ENCODE measurements at places on chromosomes 5 and 9. TPM values are rescaled to one million over a fixed set of nuclear protein-coding genes. Genes with fewer than 3 reads are reported as not detected.

HEMGN gene
- total RNA-seq: not detected

GRCh38 chr5:64834611-64835010, 65.9 kb downstream of the CWC27 start:
- peaks cover 4% of the 10 kb centered on the region for H3K4me1 ChIP-seq
- no peaks in the 10 kb centered on the region for H3K27me3 ChIP-seq
- H3K27ac ChIP-seq: peak overlapping the region; percentile 3
- H3K4me3 ChIP-seq: no peak overlapping the region
- no peaks in the 10 kb centered on the region for H3K36me3 ChIP-seq

DNA sequence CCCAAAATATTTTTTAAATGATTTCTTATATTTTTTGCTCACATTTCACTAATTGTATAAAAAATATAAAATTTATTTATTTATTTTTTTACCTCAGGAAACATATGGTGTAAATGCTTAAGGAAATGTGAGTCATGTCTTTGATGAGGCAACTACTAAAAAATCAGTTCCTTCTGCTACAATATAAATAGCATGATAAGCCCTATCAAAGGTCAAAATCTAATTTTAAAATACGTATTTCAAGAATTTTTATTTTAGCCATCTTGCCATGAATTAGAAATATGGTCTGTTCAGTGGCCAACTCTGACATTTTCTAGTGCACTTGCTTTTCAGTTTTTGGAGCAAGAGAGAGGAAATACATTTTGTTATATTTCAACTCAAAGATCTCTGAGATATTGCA, 50.5 kb downstream of the PDE4D start:
- no peaks in the 10 kb centered on the region for H3K4me1 ChIP-seq
- no peak for DNase-seq
- no peak overlapping the region for H3K27ac ChIP-seq
- H3K27me3 ChIP-seq: no peaks in the 10 kb centered on the region
- no peak overlapping the region for H3K4me3 ChIP-seq

GRCh38 chr5:36587354-36587753, 19.1 kb upstream of the SLC1A3 start:
- no peak for DNase-seq
- H3K4me3 ChIP-seq: no peak overlapping the region
- no peaks in the 10 kb centered on the region for H3K27me3 ChIP-seq
- no peak overlapping the region for H3K27ac ChIP-seq

- H3K4me1 ChIP-seq: no peaks in the 10 kb centered on the region
- no peak overlapping the region for H3K4me3 ChIP-seq
- H3K36me3 ChIP-seq: no peaks in the 10 kb centered on the region
- H3K27me3 ChIP-seq: no peaks in the 10 kb centered on the region
Observed at GRCh38 chr5:65324226-65324625, 157.5 kb downstream of the ADAMTS6 start.

DNA sequence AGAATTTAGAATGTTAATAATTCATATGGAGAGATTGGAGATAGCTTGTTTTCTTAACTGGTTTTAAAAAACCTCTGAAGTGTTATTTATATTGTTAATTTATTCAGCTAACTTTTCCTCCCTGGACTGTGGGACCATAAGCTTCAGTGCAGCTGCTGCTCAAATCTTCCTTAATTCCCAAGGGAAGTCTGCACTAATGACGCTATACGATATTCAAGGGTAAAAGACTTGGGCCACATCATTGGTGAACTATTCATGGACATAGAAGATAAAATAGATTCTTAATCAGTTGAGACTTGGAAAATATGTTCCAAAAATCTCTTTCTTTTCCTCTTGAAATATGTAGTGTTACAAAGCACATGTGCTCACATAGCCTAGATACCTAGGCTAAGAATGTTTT, 31.1 kb upstream of the GAS1 start:
- no peak overlapping the region for H3K4me3 ChIP-seq
- no peaks in the 10 kb centered on the region for H3K36me3 ChIP-seq
- H3K4me1 ChIP-seq: no peaks in the 10 kb centered on the region
- H3K27me3 ChIP-seq: peaks cover 6% of the 10 kb centered on the region
- H3K27ac ChIP-seq: no peak overlapping the region
